ENCODE measurements at places on chromosomes 7 and 10.

DNA sequence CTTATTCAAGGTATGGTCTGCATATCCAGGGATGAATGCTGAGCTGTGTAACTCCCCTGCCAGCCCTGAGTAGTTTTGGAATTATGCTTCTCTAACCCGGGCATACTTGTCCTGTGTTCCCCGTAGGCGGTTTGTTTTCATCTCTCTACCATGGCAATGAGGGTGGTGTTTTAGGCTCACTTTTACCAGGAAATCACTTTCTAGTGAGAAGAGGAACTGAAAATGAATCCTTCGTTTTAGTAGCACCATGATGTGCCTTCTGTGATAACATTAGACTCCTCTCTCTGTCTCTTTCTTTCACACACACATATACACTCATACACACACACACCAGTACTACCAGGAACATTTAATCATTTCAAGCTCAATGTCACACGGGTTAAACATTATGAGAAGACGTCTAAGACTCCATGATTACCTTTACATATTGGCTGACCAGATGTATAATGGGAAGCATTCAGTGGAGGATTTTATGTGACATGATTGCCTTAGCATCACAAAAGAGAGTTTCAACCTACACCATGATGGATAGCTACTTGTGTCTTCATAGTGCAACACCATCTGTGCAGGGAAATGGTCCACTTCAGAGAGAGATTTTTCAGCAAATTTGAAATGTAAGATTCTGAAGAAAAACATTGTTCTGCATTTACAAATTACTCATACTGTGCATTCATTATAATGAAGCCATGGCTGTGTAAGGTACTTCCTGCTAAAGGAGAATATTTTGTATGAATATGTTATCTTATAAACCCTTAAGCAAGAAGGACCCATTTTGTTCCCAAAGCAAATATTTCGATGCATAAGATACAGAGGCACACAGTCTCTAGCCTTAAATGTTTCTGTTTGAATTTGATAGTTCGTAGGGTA, 31.0 kb upstream of the PFKP start:
- no peak for DNase-seq

GRCh38 chr7:64625114-64626082, 40.5 kb upstream of the ZNF107 start:
- no peak for DNase-seq

GRCh38 chr10:62869958-62870357, 53.8 kb upstream of the EGR2 start:
- DNase-seq, result no peak

- DNase-seq, result no peak
Measured at GRCh38 chr10:123854498-123854897, 37.1 kb downstream of the CPXM2 start.

- DNase-seq, result peak; percentile 16
Measured at GRCh38 chr7:13282377-13282980, 595.0 kb downstream of the ARL4A start.

GRCh38 chr10:32943395-32943794, 14.6 kb downstream of the ITGB1 start:
- DNase-seq, result no peak

- no peak for DNase-seq
Measured at GRCh38 chr10:98956576-98957260, 278.9 kb downstream of the HPSE2 start.
